ENCODE measurements at places on chromosomes 3 and 15. TPM values are rescaled to one million over a fixed set of nuclear protein-coding genes. Genes with fewer than 3 reads are reported as not detected.

- DNase-seq = no peak
These were observed 198.4 kb downstream of the LPP start for GRCh38 chr3:188352196-188352927.

DNA sequence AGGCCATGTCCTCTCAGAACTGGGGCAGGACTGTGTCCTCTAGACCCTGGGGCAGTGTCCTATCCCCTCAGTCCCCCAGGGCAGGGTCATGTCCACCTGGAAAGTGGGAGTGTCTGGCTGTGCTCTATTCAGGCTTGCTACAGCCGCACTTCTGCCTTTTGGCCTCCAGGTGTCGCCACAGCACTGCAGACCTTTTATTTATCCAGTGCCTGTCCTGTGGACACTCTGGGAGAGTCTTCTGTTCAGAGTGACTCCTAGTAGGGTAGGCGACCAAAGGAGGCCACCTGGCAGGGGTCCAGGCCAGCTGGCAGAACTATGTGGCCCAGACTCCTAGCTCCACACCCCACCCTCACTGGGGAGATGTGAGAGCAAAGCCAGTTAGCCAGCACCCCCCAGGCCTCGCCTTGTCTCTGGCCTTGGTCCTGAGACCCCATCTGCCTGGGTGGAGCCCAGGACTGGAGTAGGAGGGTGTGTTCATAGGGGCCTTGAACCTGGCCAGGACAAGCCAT lies 3.9 kb downstream of the TMIE start:
- DNase-seq = peak; percentile 77

- DNase-seq = no peak
These were observed 51.8 kb downstream of the MITF start for GRCh38 chr3:69791106-69791505.

DNA sequence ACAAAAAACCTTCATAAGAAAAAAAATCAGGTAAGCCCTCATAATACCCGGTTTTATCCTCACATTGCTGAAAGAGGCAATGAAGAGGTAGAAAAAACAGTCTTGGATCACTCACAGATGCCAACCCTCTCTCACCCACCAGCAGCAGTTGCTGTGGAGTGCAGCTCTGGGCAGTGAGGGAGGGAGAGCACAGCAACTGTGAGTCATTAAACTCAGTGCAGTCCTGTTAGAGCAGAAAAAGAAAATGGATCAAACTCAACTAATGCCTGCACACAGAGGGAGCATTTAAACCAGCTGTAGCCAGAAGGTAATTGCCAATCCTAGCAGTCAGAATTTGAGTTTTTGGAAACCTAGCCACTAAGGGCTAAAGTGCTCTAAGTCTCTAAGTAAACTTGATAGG lies 1050.6 kb upstream of the ALCAM start:
- DNase-seq = no peak

GRCh38 chr3:119602676-119603075 lies 5.0 kb downstream of the PLA1A start:
- no peak for DNase-seq

- DNase-seq = no peak
These were observed 1.4 kb upstream of the SACM1L start for GRCh38 chr3:45687828-45688193.

- DNase-seq = no peak
These were observed 94.3 kb downstream of the XRN1 start for GRCh38 chr3:142353571-142353970.

- peak; percentile 24 for DNase-seq
These were observed 1.6 kb downstream of the C15orf39 start for GRCh38 chr15:75203017-75203907.

DNA sequence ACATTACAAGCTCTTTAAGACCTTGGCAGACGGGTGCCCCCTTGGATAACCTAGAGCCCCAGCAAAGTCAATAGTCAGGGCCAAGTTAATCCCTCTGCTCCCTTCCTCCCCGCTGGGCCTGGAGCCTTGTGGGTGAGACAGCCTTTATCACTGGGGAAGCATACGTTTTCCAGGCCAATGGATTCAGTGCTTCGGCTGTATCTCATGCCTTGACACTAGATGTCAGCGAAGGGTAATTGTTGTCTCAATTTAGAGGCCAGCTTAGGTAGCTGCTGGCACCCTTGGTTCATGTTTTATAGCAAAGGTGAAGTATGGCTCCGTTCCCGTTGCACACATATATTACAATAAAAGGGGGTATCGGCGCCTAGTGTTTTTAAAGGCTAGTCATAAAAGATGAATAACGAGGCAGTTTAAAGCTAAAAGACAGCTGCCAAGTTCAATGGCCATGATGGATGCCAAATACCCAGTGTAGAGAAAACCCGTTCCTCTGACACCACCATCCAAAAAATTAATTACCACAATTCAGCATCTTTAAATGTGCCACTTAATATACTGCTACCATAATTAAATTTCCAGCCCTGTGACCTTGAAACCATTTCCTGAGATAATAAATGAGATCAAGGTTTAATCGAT lies 52.3 kb upstream of the BNIP2 start:
- no peak for DNase-seq

DNA sequence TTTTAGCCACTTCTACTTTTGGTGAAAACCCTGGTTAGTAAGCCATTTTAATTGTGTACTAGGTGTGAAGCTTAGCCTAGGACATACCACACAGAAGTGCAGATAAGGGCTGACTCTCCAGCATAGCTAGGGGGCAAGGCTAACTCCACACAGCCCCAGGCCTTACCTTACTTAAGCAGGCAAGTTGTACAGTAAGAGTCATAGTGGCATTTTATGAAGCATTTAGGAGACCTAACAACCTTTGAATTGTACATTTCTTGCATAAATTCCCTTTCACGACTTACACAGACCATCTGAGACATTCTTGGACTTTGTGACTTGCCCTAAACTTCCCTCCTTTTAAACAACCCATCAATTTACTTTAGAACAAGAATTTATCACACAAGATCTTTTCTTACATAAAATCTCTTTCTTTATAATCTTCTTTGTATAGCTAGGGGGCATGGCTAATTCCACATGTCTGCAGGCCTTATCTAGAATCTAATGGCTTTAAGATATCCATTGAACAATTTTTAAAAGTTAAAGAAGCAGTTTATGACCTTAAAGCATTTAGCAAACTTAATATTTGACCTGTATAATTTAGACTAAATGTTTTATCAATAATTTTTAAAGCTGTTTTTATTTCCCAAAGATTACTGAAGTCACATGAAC lies 18.7 kb upstream of the SKIL start:
- DNase-seq = no peak

- no peak for DNase-seq
These were observed 468.4 kb downstream of the C3orf38 start for GRCh38 chr3:88618021-88618645.

GRCh38 chr3:58366699-58367098 lies 34.0 kb downstream of the PXK start:
- no peak for DNase-seq

DNA sequence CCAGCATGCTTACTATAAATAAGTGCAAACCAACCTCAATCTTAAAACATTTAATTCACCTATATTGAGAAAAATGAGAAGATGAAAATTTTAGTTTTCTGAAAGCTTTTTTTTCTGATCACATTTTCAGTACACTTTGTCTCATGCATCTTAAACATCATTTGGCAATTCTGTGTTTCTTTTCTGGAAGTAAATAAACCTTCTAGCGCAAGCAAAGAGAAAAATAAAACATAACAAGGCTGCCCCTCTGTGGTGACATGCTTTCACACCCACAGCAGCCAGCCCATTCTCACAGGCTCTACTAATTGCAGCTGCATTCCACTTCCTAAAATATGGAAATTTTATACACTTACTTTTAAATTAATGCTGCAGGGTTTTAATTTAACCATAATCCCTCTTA lies 90.1 kb downstream of the NEK10 start:
- no peak for DNase-seq

DNA sequence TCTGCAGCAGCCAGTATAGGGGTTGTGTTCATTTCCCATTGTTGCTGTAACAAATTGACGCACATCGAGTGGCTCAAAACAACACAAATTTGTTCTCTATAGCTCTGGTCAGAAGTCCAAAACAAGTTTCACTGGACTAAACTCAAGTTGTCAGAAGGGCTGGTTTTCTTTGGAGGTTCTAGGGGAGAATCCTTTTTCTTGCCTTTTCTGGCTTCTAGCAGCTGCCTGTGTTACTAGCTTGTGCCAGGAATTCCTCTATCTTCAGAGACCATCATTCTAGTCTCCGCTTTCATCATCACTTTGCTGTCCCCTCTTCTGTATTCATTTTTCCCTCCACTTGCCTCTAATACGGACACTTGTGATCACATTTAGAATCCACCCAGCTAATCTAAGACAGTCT lies 20.5 kb downstream of the GASK1A start:
- no peak for DNase-seq

Gene TMEM41A
- total RNA-seq = 16.8 TPM

Gene TGM5
- not detected for total RNA-seq

Gene CFAP100
- total RNA-seq = not detected

Gene PLSCR2
- total RNA-seq = not detected

Gene GP5
- 0.31 TPM for total RNA-seq

Gene MNS1
- 0.36 TPM for total RNA-seq

Gene VPS8
- 28.7 TPM for total RNA-seq

Gene RPP25
- total RNA-seq = 3.8 TPM

Gene CPN2
- not detected for total RNA-seq

Gene DPPA2
- not detected for total RNA-seq
